Activated naive CD4-positive, alpha-beta T cell treated with Interleukin-2 at 50 U/mL for 16 hours (primary cell): ENCODE measurements at places on chromosomes 11 and 22.

GRCh38 chr11:57786436-57786835, 24.8 kb downstream of the CTNND1 start:
- no peak for DNase-seq

- no peak for DNase-seq
Measured at GRCh38 chr22:17237038-17237668, 17.9 kb upstream of the ADA2 start.

- no peak for DNase-seq
Measured at GRCh38 chr11:8296038-8296649, 32.5 kb upstream of the LMO1 start.

GRCh38 chr11:2137202-2138067, 1.8 kb downstream of the IGF2 start:
- no peak for DNase-seq

- DNase-seq = no peak
Measured at GRCh38 chr22:32830473-32830872, 29.0 kb downstream of the TIMP3 start.

DNA sequence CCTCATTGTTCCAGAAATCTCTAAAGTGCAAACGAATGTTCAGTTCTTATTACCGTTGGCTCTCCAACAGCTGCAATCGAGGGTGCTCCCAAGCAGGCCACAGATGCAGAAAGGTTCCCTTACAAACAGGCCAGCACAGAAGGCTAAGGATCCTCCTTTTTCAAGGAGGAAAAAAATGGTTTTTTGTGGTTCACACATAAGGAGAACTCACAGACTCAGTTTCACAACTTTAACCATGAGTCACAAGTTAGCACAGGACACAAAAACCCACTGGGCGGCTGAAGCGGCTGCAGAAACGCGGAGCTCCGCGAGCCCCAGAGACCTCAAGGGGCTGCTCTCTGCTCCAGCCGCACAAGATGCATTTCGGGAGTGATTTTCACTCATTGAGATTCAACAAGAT, 98.2 kb upstream of the PRR5 start:
- no peak for DNase-seq

- DNase-seq = no peak
Measured at GRCh38 chr22:24282401-24282800, 11.8 kb downstream of the SPECC1L start.

DNA sequence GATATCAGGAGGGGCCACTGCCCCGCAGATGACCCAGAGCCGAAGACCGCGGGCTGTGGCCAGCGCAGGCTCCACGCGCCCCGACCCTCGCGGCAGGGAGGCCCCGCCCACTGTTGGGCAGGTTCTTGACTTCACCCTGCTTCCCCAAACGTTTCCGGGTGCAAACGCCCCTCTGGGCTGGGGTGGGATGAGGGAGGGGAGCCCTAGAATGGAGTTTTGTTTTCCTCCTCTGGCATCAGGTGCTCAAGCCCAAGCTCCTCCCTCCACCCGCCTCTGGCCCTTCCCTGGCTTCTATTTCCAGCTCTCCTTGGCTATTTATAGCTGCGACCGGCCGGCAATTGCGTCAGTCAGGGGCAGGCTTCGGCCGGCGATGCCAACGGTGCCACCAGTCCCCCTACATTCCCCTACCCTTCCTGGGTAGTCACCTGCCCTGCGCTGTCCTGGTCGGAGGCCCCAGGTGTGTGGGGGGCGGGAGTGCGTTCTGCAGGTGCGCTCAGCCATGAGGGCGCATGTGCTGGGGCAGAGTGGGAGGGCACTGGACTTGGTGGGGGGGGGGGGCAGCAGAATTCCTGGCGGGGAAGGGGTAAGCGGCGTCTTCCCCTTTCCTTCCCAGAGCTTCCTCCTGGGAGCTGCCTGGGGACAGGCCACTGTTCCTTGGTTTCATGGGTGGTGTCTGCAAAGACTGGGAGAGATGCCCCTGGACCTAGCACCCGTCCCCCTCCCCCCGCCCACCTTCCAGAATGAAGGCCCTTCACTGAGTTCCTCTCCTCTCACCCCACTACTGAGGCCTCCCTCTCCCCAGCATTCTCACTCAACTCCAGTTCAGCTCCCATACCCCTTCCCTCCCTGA, 23.6 kb downstream of the DUSP8 start:
- no peak for DNase-seq

DNA sequence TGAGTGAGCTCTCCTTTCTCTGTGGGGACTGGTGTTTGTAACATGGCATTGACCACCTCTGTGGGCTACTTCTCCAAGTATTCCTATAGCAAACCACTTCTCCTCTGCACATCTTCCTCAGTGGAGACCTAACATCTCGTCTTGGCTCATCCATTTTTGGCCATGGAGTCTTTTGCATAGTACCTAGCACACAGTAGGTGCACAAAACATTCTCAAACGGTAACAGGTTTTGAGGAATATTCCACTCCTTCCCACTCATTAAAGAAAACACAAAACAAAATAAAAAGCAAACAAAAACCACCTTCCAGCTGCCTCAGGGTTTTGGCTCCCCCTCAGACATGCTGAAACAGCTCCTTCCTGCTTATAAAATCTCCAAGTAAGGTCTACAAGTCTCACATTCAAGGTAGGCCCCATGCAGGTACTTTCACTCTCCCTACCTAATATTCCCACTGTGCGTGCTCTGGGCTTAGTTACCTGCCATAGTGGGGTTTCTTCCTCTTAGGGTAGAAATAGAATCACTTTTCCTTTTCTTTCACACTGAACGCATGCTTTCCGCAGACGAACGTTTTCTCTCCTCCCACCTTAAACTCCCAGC, 132.4 kb downstream of the RBFOX2 start:
- DNase-seq = no peak

- DNase-seq = no peak
Measured at GRCh38 chr11:122672892-122673291, 17.4 kb downstream of the UBASH3B start.

DNA sequence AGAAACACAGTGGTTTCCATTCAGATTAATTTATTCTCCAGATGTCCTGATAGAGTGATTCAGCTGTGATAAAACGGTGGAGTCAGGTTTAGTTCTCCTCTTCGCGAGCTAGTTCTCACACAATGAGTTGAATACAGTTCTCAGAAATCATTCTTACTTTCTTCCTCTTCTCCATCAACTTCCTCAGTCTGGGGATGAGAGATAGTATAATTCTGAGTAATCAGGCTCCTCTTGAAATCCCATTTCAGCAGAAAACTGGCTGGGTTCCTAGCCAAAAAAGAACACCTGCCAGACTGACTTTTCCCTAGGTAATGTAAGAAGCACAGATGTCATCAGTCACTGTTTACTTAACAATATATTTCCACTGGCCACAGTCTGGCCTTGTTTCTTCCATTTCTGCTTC, 76.7 kb downstream of the SVIP start:
- DNase-seq = no peak

GRCh38 chr22:42509548-42509947, 10.0 kb downstream of the RRP7A start:
- DNase-seq = no peak

DNA sequence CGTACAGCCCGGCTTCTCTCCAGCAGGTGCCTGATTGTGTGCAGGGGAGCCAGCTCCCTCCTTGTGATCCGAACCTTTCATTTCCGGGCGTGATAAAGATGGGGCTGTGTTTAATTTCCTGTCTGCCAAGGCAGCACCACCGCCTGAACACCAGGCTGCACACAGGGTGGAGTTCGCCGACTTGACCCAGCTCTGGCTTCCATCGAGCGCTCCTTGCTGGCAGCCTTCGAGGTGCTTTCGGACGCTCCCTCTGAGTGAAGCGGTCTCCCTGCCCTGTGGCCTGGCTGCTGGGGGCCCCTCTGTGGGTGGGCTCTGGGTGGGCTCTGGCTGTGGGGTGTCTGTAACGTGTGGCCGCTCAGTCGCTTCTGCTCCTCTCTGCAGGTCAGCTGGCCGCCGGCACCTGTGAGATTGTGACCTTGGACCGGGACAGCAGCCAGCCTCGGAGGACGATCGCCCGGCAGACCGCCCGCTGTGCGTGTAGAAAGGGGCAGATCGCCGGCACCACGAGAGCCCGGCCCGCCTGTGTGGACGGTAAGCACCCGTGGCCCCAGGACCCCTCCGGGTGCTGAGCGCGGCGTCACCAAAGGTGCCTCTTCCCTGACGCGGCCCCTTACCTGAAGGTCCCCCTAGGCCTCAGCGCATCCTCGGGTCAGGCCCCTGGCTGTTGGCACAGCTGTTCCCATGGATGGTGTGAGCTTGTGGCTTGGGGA, 1181.3 kb downstream of the BRD1 start:
- no peak for DNase-seq

DNA sequence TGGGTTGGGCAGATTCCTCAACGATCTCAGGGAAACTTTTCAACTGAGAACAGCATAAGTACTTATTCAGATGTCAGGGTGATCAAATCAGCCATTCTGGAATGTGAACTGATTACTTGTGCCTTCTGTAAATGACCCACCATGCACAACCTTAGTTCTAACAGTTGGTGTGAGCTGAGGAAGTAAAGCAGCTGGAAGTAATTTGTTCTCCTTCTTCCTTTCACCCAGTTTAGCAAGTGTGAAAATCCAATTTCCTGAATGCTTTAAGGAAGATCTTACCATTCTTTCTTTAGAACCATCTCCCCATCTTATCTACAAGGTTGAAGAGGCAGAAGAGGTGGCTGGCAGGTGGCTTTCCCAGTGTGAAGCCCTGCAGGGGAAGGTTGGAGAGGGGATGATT, 781.6 kb downstream of the ETS1 start:
- DNase-seq = no peak

- DNase-seq = no peak
Measured at GRCh38 chr11:128456566-128457268, 130.6 kb downstream of the ETS1 start.

DNA sequence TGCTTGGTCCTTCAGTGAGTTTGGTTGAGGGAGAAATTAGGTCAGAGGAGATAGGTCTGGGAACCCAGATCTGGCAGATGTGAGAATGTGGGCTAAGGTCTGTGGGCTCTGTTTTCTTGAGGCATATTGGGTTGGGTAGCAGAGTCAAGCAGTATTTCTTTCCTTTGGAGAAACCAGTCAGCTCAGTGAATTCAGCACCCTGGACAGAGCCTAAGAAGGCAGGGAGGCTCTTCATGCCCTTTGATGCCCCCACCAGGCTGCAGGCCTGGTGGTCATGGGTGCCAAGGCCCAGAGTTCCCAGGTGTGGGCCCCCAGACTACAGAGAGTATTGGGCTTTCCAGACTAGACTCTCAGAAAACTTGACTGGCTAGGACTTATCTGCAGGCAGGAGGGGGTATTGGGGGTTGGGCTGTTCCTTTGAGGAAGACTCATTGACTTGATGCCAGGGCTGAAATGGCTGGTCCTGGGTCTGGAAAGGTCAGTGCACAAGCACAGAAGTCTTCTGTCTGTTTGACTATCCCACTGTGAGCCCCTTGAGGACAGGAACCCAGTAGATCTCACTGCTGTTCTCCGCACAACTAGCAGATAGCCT, 45.3 kb upstream of the NECTIN1 start:
- DNase-seq = no peak

DNA sequence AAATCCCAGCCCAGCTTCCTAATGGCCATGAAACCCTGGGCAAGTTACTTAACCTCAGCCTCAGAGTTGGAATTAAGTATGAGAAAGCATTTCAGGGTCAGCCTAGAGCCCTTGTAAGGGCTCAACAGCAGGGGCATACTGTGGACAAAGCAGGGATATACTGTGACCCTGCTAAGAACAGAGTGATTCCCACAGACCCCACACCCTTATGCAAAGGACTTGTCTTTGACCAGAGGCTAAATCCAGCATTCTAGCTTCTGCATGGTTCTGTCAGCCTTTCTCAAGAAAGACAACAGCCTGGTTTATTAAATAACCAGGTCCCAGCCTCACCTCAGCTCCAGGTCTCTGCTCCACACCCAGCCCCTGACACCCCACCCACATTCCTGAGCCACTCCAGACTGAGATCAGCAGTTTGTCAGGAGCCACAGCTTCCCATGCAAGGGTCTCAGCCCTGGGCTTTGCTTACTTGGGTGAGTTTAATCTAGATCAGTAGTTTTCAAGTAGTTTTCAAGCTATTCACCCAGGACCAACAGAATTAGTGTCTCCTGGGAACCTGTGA, 69.2 kb downstream of the GALNT18 start:
- DNase-seq = no peak

DNA sequence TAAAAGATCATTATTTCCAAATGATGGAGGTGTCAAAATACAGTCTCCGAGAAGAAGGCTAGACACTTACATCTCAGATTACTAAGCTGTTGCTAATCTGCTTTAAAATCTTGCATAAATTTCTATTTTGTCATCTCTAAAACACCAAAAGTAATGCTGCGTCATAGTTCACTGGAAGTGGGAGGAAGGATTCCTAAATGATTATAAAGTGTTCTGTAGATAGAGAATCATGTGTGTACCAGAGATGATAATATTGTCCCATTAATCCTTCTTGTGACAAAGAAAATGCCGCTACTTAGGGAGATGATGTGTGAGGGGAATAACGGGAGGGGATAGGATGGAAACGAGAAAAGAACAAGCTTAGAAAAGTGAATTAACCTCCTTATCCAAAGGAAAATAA, 268.6 kb downstream of the JRKL start:
- no peak for DNase-seq

GRCh38 chr11:102268083-102268984, 49.0 kb upstream of the BIRC3 start:
- peak; percentile 77 for DNase-seq

DNA sequence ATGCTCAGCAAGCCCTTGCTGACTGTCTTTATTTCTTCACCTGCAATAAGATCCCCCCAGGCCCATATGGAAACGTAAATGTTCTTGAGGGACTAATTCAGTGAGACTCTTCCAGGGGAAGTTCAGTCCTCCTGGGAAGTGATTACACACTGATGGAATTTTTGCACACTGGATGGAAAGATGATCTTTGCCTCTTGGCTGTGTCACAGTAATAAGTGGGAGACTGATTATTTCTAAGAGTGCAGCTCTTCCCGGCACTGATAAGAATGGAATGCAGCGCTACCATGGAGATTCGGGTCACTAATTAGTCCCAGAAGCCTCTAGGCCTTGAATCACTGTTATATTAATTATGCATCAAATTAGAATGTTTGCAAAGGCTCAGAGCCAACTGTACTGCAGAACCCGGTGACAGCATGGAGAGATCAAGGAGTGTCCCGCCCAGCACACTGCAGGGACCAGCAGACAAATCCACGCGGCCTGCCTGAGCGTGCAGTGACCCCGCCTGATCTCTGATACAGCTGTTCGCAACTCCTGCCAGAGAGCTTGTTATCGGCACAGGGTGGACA, 178.3 kb downstream of the SNX19 start:
- DNase-seq = no peak

- no peak for DNase-seq
Measured at GRCh38 chr22:48444320-48445112, 1383.2 kb downstream of the BRD1 start.

DNA sequence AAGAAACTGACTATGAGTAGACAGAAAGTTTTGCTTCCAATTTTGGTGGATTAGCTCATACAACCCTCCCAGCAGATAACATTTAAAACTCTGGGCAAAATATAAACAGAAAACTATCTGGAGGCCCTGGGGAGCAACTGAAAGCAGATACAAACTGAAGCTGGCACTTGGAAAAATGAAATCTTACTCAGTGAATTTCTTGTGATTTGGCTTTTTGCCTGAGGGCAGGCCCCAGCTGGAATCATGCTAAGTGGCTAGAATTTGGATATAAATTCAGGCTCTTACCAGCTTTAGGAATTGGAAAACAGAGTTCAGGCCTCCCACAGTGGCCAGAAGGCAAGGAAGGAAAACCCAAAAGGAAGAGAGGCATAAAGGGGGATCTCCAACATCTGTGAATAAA, 85.8 kb downstream of the EFCAB6 start:
- no peak for DNase-seq

GRCh38 chr22:38461057-38461413, 6.0 kb upstream of the KCNJ4 start:
- DNase-seq = no peak
